SJCRH30 (cell line): ENCODE measurements at places on chromosomes 2 and 18. TPM values are rescaled to one million over a fixed set of nuclear protein-coding genes. Genes with fewer than 3 reads are reported as not detected.

GRCh38 chr2:10284108-10284870, 18.4 kb upstream of the HPCAL1 start:
- no peak overlapping the region for H3K27ac ChIP-seq
- DNase-seq: no peak
- no peaks in the 10 kb centered on the region for H3K27me3 ChIP-seq
- H3K4me1 ChIP-seq: peaks cover 26% of the 10 kb centered on the region

GRCh38 chr18:67845035-67845434, 328.5 kb upstream of the DSEL start:
- H3K27me3 ChIP-seq: no peaks in the 10 kb centered on the region
- H3K4me1 ChIP-seq: no peaks in the 10 kb centered on the region
- DNase-seq: peak; percentile 2
- H3K36me3 ChIP-seq: no peaks in the 10 kb centered on the region
- H3K27ac ChIP-seq: no peak overlapping the region

DNA sequence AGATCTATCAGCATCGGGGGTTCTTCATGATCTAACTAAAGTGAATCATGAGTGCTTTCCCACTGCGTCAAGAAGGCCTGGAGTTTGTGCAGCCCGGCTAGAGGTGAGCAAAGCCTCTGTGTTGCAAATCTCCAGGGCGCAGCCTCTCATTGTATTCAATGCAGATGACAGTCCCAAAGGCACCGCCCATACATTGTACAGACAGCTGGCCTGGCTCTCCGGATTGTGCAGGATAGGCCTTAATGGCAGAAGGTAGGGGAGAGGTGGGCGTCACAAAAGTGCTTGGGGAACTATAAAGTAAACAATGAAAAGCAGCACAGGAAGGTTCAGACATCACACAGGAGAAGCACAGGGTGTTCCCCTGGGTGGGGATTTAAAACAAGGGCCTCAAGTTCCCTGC, 907 bp upstream of the GYPC start:
- H3K27me3 ChIP-seq: no peaks in the 10 kb centered on the region
- H3K4me3 ChIP-seq: peak overlapping the region; percentile 79
- H3K27ac ChIP-seq: no peak overlapping the region; the same call in 1 of the 2 replicates
- peaks cover 18% of the 10 kb centered on the region for H3K4me1 ChIP-seq

DNA sequence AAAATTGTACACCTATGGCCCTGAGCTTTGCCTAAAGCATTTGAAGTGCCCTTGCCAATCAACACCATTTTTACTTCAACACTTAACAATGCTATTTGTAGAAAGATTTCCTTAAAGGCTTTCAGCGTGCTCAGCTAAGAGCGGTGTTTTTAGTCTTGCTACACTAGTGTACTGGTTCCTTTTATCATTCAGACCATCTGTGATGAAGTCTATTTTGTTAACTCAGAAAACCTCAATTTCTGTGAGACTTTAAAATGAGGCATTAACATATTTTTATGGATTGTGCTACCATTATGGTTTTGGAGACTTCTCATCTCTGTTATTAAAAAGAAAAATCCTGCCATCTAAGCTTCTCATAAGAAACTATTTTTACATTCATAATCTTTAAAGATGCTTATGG, 46.6 kb upstream of the EHBP1 start:
- H3K4me3 ChIP-seq: no peak overlapping the region
- H3K4me1 ChIP-seq: peaks cover 18% of the 10 kb centered on the region
- DNase-seq: no peak
- no peak overlapping the region for H3K27ac ChIP-seq

DNA sequence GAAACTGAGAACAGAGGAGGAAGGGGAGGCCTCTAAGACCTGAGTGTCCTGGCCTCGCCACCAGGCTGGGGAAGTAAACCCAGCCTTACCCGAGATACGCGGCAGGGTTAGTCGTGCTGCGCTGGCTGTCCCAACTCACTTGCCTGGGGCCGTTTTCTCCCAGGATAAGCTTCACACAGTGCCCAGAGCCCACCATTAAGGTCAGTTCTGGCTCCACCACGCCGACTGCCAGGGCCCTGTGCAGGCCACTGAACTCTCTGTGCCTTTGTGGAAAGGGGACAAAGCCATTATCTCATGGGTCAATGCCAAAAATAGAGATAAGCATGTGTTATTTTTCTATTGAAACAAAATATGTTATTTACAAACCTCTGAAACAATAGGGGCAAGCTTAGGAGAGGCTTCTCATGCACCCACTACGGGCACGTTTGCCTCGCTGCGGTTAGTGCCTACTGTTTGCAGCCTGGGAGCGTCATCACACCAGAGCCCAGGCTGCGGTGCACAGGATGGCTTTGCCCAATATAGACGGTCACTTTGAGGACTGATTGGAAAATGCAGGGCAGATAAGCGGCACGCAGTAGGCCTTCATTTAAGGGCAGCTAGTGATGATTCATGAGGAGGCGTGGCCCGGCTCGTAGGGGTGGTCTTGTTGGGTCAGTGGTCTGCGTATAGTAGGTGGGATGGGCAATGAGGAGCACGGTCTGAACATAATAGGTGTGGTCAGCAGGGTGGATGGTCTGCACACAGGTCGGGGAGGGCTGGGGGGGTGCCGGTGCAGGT, 242.1 kb downstream of the GLI2 start:
- H3K36me3 ChIP-seq: peaks cover 7% of the 10 kb centered on the region
- H3K4me3 ChIP-seq: no peak overlapping the region
- no peak overlapping the region for H3K27ac ChIP-seq
- H3K4me1 ChIP-seq: peaks cover 7% of the 10 kb centered on the region

DNA sequence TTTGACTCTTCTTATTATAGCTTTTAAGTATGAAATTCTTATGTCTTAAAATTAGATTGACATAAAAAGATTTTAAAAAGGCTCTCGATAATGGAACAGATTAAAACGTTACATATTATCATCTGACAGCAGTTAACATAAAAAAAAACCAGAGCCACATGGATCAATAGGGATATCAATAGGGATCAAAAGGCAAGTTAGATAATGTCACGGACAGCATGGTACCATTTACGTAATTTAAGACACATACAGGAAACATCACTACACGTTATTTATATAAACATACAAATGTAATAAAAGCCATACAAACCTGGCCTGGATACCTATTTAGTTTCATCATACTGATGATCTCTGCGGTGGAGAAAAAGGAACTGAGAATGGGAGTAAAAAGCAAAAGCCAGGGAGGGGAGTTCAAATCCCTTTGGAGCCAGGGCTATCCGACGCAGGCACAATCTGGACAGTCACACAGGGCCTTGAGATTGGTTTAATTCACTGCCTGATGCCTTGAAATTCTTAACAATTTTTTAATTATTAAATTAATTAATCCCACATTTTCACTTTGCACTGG, 227.2 kb downstream of the AFF3 start:
- H3K27me3 ChIP-seq: no peaks in the 10 kb centered on the region
- H3K4me3 ChIP-seq: no peak overlapping the region
- no peaks in the 10 kb centered on the region for H3K4me1 ChIP-seq
- H3K27ac ChIP-seq: no peak overlapping the region
- no peaks in the 10 kb centered on the region for H3K36me3 ChIP-seq

GRCh38 chr2:191152482-191153240, 1.9 kb upstream of the STAT4 start:
- H3K27me3 ChIP-seq: peaks cover 11% of the 10 kb centered on the region
- no peak overlapping the region for H3K4me3 ChIP-seq
- no peaks in the 10 kb centered on the region for H3K4me1 ChIP-seq
- no peaks in the 10 kb centered on the region for H3K36me3 ChIP-seq
- no peak overlapping the region for H3K27ac ChIP-seq

DNA sequence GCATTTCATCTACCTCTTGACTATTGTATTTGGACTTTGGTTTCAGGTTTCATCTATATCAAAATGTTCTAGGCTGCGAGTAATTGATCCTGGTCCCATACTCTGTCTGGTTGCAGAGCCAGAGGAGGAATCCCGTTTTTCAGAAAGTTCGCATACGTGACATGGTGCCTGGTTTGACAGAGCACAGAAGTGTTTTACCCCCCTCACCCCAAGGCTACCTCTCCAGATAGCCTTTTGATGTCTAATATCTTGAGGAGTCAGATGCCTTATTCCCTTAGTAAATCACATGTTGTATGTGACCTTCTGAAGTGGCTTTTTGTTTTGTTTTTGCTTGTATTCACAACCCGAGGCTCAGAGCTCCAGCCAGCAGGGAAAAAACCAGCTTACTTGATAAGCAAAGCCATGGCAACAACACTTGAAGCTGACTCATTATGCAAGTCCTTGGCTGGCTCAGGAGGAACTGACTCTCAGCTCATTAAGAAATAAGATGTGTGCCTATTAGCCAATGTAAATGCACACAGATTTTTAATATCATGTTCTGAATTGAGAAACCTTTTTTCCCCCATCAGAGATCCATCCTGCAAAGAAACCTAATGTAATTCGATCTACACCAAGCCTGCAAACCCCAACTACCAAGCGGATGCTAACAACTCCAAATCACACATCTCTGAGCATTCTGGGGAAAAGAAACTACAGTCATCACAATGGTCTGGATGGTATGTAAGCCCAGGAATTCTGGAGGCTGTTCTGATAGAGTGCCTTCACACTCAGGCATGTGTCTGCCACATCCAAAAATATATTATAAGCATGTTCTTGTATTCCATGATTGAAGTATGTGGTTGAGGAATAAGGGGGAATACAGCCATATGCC, 41.4 kb downstream of the OXER1 start:
- no peaks in the 10 kb centered on the region for H3K27me3 ChIP-seq
- no peak overlapping the region for H3K27ac ChIP-seq
- no peaks in the 10 kb centered on the region for H3K4me1 ChIP-seq
- no peak overlapping the region for H3K4me3 ChIP-seq
- DNase-seq: no peak
- H3K36me3 ChIP-seq: no peaks in the 10 kb centered on the region

DNA sequence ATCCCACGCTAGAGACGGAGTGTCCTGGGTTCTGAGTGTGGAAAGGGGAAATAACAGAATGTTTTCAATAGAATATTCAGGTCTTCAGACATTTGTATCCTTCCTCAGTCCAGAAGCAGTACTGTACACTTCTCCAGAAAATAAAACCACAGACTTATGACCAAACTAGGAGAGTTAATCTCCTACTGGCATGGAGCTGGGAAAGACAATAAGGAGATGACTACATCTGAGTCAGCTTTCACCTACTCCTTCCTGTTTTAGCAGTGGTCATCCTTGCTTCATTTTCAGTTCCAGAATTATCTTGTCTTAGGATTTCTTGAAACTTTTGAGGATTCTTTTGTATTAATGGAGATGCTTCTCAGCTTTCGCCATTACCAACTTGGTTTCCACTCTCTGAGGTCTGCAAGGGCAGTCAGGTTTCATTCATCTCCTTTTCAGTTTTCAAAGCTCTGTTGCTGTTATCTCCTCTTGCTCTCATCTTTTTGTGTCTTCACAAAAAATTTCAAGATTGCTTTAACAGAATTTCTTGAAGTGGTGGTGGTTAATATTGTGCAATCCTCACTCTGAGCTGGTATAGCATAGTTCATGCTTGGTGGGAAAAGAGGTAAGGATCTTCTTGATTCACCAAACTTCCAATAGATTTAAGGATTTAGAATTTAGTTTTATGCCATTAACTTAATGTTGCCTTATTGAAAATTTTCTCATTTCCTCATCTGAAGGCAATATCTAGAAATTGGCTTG, 23.7 kb upstream of the NR4A2 start:
- no peaks in the 10 kb centered on the region for H3K36me3 ChIP-seq
- no peak overlapping the region for H3K4me3 ChIP-seq
- no peak for DNase-seq
- H3K4me1 ChIP-seq: no peaks in the 10 kb centered on the region
- no peaks in the 10 kb centered on the region for H3K27me3 ChIP-seq

DNA sequence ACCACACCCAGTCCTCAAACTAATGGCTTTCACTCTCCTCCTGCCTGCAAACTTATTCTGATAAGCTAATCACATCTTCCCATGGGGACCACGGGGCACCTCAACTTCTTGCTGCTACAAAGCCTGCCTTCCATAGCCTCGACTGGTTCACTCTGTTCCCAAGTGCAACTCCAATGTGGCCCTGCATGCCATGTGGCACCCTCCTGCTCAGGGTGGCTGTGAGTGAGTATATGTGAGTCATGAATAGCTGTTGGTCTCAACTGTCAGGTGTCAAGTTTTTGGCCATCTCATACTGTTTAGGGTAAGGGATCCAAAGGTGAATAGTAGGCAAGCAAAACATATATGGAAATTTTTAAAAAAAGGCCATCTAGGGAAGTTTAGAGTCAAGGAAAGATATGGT, 276.1 kb upstream of the DCC start:
- H3K4me1 ChIP-seq: no peaks in the 10 kb centered on the region
- H3K27me3 ChIP-seq: no peaks in the 10 kb centered on the region
- H3K27ac ChIP-seq: no peak overlapping the region
- DNase-seq: no peak

- DNase-seq: no peak
- no peaks in the 10 kb centered on the region for H3K36me3 ChIP-seq
- H3K4me1 ChIP-seq: no peaks in the 10 kb centered on the region
- H3K27me3 ChIP-seq: no peaks in the 10 kb centered on the region
- H3K27ac ChIP-seq: no peak overlapping the region
Measured at GRCh38 chr18:23357996-23358594, 95.0 kb upstream of the RIOK3 start.

DNA sequence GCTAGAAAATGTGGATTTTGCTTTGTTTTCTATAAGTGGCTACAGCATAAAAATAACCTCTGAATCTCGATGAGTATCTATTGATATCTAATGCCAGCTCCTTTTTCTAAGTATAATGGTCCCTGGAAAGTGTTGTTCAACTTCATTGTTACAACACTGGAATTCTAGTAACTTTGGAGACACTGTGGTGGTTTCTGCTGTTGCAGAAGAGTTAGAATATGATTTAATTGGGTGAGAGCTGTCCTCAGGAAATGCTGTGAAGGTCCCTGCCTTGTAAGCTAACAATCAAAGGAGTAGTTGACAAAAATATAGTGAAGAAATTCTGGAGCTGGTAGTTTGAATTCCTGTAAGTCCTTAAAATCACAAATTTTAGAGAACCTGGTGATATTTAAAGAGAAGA, 62.1 kb downstream of the C18orf63 start:
- H3K27ac ChIP-seq: no peak overlapping the region
- no peaks in the 10 kb centered on the region for H3K4me1 ChIP-seq
- DNase-seq: no peak

Gene TMEM200C
- not detected in 2 replicates for total RNA-seq

Gene AKAIN1
- total RNA-seq: not detected in 2 replicates

Gene SH3BP4
- total RNA-seq: 32.9 and 35.5 TPM in 2 replicates

Gene SLC5A7
- not detected in 2 replicates for total RNA-seq

Gene CCBE1
- not detected in 2 replicates for total RNA-seq

Gene ERBB4
- 0.73 and 3.0 TPM in 2 replicates for total RNA-seq

Gene FEV
- not detected in 2 replicates for total RNA-seq
